ENCODE measurements at places on chromosomes 12 and 14.

- DNase-seq: no peak
These were observed 1.7 kb downstream of the MGST1 start for GRCh38 chr12:16349131-16349460.

GRCh38 chr14:32018391-32019092, 58.6 kb upstream of the ARHGAP5 start:
- DNase-seq: no peak

- DNase-seq: no peak
These were observed 18.8 kb downstream of the ACVRL1 start for GRCh38 chr12:51926064-51926632.

DNA sequence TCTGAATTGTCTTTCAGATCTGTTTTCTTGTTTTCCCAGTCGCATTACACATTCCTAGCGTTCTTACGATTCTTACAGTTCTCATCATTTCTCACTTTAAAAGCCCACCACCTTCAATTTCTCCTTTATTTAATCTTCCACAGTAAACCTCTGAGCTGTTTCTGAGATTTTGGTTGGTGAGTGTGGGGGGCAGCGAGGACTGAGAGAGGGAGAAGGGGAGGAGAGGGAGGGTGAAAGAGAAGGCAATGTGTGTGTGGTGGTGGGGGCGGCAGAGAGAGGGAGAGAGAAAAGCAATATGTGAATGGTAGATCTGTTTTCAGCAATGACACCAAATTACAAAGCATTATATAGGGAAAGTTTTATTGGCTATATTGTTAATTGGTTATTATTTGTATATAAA, 282.6 kb downstream of the SOX5 start:
- DNase-seq: no peak

DNA sequence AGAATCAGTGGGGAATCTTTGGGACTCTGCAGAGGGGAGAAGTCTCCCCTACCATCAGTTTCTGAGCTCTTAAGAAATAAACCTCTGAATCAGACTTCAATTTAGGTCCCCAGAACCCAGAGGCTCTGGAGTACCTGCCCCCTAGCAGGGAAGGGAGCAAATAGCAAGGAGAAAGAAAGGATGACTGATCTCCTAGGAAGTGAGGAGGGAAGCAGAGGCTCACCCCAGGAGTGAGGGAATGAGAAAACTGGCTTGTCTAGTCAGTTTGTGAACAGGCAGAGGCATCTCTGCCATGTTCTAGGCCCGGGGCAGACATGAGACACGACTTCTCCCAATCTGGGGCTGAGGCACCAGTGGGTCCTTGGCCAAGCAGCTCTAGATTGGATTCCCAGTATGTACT, 24.3 kb upstream of the SMUG1 start:
- DNase-seq: no peak

DNA sequence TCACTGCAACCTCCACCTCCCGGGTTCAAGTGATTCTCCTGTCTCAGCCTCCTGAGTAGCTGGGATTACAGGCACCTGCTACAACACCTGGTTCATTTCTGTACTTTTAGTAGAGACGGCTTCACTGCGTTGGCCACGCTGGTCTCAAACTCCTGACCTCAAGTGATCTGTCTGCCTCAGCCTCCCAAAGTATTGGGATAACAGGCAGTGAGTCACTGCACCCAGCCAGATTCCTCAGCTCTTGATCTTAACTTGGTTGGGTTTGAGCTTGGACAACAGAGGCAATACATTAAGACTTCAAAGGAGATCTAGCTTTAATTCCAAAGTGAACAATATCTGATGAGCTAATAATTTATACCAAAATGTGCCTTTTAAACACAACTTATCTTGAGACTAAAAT, 5.6 kb downstream of the DAZAP2 start:
- no peak for DNase-seq
